Fibroblast of skin of abdomen (primary cell): ENCODE measurements at places on chromosomes 2 and 18.

DNA sequence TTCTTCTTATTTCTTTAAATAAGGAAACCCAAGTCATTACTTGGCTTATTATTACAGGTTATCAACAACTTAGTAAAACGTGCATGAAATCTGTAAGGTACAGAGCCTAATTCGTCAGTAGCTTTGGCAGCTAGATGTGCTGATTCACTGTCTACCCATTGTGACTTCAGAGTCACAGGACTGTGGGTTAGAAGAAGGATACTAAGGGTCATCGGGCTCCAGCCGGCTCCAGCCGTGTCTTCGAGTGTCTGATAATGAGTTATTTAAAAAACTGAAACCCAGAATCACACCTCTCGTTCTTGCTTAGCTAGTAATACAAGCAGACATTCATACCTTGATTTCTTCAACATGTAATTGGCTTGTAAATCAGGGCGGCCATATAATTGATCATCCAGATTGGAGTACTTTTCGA lies 170.5 kb downstream of the FMNL2 start:
- no peak for DNase-seq

DNA sequence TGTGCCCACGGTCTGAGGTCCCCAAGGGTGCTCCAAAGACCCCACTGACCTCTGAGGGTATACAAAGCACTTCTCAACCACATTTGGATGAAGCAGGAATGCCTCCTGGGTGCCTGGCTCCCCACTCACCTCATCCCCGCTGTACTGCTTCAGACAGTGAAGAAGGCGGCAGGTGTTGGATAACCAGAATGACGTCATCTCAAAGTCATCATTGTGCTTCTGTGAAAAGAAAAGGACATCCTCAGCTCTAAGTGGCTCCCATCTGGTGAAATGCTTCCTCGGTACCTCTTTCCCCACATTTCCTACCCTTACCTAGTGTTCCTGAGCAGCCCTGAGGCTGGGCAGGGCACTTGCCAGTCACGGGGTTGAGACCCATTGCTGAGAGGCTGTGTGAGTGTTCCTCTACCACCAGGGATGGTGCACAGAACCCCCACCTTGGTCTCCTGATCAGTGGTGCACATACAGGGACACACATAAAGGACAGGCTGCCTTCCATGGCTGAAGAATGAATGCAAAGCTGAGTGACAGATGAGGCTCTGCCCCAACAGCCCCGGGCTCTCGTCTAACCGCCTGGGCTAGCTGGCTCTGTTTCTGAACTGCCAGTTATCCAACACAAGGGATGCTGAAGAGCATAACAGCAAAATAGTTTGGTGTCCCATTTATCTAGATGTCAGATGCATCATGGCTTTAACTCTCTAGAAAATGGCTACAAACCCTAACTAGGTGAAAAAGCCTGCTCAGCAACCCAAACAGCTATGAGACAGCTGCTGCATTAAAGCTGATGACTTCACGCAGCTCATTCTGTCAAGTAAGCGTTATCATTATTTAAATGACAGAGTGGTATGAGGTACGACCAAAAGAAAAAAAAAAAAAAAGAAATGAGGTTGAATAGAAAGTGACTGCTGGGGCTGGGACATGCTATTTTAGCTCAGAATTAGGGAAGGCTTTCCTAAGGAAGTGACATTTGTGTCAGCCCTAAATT lies 28.2 kb upstream of the ACAA2 start:
- DNase-seq, result no peak

GRCh38 chr2:85398426-85399182 lies 11.6 kb downstream of the CAPG start:
- no peak for DNase-seq

GRCh38 chr2:138703242-138703641 lies 76.9 kb downstream of the NXPH2 start:
- no peak for DNase-seq

- no peak for DNase-seq
Measured at GRCh38 chr2:224325941-224326340, 76.0 kb downstream of the FAM124B start.

GRCh38 chr2:112187805-112188596 lies 49.8 kb downstream of the FBLN7 start:
- no peak for DNase-seq

DNA sequence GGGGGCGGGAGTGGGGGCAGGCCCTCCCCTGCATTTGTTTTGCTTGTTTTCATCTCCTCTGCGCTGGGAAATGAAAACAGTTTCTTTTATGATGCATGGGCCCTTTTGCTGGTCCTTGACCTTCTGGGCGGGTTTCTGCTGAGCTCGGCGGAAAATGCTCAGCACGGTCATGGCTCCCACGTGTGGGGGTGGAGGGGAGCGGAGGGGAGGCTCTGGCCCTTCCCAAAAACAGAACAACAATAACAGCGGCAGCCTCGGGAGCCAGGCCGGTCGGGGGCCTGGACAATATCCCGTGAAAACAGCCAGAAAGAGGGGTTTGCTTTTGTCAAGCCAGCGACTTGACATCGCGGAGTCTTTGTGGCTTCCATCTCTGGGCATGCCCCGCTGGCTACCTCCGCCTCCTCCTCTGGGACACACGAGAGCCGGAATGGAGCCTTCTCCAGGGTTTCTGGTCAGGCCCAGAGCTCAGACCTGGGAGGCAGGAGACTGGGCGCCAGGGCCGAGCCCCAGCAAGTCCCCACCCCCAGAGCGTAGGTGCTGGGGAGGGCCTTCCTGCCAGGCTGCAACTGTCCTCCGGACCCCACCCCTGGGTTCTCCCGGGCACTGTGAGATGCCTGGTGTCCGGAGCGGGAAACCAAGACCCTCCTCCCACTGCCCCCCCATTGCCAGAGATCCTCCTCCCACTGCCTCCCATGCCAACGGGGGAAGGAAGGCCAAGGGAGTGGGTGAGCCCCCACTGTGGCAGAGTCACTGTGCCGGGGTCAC lies 35.9 kb upstream of the SNED1 start:
- DNase-seq, result no peak

DNA sequence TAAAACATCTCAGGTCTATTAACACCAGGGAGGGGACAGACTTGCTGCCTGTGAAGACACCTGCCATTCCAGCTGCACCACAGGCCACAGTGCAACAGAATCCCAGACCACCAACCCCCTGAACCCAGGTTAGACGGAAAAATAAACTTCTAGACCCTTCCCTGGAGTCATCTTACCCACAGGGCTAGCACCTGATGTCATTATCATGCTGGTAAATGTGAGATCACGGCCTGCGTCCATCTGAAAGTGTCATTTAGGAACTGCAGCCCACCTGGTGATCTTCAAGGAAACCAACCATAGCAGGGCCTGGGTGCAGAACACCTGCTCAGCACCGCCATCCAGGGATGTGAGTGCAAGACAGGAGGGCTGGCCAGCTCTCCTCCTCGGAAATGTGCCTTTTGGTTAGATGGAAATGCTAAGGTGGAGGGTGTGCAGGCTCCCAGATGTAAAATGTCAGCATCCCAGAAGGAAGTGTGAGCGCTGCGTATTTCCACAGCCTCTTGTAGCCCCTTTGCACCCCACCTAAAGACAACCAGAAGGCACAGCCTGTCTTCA lies 80.8 kb downstream of the PTGR3 start:
- DNase-seq, result no peak

- DNase-seq, result no peak
Measured at GRCh38 chr18:44700652-44701051, 20.0 kb downstream of the SETBP1 start.

- peak; percentile 89 for DNase-seq
Measured at GRCh38 chr18:58135183-58135641, 91.2 kb downstream of the NEDD4L start.

DNA sequence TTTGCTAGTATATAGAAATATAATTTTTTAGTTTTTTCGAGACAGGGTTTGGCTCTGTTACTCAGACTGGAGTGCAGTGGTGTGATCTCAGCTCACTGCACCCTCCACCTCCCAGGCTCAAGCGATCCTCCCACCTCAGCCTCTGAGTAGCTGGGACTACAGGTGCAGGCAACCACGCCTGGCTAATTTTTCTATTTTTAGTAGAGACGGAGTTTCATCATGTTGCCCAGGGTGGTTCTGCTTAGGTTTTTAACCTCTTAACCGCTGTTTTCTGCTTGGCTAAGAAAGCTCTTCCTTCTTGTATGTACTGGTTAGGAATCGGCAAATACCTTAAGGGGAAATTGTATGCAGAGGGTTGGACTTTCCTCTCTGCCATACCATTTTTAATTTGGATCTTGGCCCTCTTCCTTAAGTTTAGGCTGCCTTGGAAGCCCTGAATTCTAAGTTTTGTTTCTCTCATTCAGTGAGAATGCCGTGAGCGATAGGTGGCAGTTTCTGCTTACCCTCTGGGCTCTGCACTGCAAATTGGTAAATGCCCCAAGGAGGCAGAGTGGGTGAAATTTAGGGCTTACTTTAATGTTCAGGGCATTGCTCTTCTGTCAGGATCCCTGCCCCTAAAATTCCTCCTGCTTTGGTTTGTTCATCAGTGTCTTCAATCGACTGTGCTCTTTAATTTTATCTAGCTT lies 32.3 kb downstream of the EML6 start:
- no peak for DNase-seq

DNA sequence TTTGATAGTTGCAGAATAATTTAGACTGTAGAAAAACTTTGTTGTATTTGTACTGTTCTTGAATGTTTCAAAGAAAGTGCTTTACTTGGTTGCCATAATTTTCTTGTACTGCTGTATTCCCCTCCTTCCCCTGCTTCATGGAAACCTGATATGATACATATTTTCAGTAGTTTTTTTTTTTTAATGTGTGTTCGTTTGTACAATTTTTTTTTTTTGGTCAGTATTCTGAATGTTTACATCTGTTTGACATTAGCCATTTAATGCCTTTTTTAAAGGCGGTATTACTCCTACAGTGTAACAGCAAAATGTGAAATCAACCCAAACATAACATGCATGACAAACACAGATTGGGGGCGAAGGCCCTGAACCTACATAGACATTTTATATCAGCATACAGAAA lies 172.3 kb downstream of the ASXL3 start:
- DNase-seq, result no peak

GRCh38 chr2:226659410-226659809 lies 140.2 kb downstream of the IRS1 start:
- DNase-seq, result no peak

GRCh38 chr2:228066126-228066798 lies 115.2 kb downstream of the SPHKAP start:
- no peak for DNase-seq

GRCh38 chr2:57934659-57935058 lies 111.9 kb upstream of the VRK2 start:
- no peak for DNase-seq

- DNase-seq, result no peak
Measured at GRCh38 chr2:182540252-182540651, 113.4 kb upstream of the PDE1A start.

DNA sequence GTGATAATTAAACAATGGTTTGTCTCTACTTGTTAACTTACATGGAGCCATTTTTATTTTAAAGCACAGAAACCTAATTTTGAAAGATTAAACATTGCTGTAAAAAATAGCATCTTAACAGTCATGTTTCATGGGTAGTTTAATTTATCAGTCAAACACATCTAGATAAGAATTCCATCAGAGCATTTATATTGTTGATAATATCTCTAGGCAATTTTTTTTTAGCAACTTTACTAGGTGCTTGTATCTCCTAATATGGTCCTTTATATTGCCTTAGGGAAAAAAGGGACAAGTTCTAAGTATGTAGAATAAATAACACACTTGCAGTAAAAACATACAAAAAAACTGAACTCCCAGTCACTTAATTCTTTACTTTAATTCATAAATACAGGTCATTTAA lies 863 bp downstream of the CSRNP3 start:
- DNase-seq, result no peak
